ENCODE measurements at places on chromosomes 4 and X.

GRCh38 chrX:14948691-14949090, 75.5 kb downstream of the MOSPD2 start:
- DNase-seq: no peak

DNA sequence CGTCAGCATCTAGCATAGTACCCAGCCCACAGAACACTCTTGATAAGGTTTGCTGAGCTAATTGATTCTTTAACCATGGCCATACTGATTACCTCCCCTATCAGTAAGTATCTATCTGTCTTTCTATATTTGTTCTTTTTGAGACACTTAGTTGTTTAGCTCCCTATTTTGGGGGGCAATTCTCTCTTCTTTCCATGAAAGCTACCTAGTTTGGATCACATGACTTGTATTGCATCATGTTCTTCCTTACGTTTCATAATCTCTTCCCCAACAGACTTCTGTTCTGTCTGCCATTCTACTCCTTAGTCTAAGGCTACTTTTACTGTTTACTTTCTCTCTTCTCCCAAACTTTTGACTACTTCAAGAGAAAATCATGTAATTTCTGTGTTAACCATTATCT, 39.0 kb downstream of the TBC1D19 start:
- DNase-seq: no peak

DNA sequence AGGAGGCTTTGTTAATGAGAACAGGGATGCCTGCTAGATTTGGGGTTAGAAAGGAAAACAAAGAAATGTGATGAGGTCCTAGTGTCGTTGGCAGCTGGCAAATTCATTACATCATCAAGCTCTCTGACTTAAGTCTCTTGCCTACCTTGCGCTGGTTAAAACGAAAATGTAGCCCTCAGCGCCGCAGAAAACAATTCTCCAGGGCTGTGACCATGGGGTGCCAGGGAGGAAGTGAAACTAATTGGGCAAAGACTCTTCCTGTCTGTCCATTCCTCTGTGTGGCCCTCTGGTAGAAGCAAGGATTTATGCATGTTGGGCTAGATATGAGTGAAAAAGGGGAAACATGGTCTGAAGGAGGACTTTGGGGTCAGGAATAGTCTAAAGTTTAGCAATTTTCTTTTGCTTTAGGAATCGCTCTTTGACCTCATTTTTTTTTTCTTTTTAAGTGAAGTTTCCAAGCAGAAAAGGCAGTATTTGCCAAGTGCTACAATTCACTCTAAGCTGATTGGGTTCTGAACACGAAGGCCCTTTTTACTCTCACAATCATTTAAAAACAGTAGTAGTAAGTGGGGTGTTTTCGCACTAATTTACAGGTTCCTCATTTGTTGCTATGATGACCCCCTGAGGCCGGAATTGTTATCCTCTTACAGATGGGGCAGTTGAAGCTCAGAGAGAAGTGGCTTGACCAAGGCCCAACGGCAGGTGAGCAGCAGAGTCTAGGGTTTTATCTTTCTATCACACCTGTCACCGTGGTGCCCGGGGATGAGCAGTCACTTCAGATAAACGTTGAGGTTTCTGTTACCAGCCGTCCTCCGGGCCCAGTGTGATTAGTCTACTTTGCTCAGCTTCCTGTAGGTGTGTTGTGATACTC, 27.3 kb upstream of the CHRNA9 start:
- DNase-seq: peak; percentile 62

DNA sequence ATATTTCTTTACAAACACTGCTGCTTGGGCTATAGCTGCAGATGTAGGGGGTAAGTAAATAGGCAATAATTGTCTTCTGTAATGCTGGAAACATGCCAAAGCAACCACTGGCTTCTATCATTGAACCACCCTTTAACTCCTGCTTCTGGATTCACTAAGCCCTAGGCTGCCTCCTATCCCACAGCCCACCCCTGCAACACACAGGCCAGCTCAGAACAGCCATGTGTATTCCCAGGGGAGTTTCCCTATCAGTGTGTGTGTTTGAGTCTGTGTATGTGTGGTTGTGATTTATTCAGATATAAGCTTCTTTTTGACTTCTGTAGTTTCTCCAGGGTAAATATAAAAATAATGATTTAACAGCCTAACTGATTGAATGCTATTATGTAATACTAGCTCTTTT, 291.3 kb downstream of the PCDH10 start:
- DNase-seq: no peak

GRCh38 chr4:48543796-48544195, 53.7 kb downstream of the ZAR1 start:
- DNase-seq: no peak

GRCh38 chr4:3781997-3782930, 16.1 kb downstream of the ADRA2C start:
- DNase-seq: no peak

DNA sequence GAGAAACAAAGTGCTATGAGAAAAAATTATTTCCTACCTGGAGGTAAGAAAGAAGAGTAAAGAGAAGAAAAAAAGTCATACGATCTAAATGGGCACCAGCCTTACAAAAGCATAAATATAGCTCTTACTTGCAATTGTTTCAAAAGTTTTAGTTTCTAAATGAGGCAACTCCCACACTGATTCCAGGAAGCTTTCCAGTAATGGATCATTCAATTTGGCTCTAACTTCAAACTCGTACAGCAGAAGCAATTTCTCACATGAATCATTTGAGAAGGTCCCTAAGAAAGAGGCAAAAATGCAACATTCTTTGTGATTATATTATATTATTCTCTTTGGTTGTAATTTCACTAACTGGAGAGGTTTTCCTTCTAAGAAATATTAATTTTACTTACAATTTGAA, 109.9 kb downstream of the DLG3 start:
- DNase-seq: no peak

DNA sequence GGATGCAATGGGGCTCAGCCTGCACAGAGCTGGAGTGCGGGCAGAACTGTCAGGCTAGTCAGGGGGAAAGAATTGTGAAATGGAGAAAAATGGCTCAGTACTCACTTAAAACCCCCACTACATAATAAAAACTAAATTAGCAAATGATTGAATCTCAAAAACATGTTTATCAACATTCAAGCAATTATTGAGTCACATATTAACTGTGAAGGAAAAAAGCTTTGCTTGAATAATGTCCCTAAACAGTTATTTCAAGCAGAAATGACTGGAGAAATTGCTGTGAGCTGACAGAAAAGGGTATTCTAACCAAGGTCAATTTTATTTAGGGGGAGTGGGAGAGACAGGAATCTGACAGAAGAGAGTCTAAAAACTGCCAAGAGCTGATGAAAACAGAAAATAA, 37.4 kb downstream of the GPC3 start:
- DNase-seq: no peak

DNA sequence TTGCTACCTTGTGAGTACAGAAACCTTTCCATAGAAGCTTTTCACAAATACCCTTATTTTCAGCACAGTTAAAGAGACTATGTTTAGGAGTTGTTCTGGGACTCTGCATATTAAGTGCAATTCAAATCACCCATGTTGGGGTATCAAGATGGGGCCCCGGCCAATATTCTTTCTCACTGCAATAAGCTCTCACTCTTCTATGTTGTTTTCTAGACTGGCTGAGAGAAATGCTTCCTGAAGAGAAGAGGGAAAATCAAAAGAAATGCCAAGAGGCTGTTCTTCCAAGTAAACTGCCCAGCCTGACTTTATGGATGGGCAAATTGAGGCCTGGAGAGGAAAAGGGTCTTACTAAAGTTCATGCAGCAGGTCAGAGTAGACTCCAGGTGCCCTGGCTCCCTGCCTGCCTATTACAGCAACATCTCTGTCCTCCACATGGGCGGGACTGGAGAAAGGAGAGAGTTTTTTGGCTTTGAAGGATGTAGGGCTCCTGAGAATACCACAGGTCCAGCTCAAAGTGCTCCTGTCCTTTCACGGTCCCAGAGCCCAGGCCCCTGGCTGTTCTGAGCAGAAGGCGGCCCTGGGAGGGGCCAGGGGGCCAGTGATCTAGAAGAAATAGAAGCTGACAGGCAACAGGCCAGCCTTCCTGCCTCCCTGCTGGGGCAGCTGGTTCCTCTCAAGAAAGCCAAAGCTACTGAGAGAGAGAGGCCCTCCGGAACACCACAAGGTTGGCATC, 745 bp upstream of the IQSEC2 start:
- no peak for DNase-seq

- DNase-seq: no peak
These were observed 722.4 kb downstream of the RAB28 start for GRCh38 chr4:12761694-12762093.
